ENCODE measurements at places on chromosomes 5 and 9. TPM values are rescaled to one million over a fixed set of nuclear protein-coding genes. Genes with fewer than 3 reads are reported as not detected.

DNA sequence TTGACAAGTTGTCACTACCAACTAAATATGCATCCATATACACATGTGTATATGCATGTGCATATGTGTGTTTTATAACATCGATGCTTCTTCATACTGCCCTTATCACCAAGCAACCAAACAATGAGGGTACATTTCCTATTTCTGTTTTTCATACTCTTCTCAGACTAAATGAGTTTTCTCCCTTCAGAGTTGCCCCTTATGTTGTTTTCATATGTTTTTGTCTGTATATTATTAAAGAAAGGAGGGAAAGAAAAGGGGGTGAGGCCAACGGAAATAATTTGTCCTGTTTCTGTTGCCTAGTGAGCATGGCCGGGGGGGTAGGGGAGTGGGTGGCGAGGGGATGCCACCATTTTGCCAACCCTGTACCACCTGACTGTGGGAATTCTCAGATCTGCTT, 28.8 kb upstream of the NFIB start:
- DNase-seq = no peak

DNA sequence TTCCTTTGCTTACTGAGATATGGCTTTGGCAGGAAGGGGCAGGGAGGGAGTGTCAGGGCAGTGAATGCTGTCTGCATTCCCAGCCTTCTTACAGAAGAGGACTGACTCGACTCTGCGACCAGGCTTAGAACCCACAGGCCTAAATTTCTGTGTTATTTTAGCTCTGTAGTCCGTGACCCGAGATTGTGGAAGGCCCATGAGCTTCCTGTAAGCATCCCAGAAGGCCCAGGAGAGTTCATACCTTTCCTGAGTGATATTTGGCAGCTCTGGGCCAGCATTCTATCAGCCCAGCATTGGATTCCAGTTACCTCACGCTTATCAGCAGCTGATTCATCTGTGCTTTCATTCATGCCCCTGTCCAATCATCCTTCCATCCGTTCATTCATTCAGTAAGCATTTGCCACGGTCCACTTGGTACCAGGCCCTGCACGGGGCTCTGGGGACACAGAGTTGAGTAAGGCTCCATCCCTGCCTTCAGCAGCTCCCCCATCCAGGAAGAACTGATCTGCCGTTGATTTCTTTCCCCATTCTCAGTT, 28.2 kb upstream of the RPL26L1 start:
- no peak for DNase-seq

WNK2 gene
- polyA plus RNA-seq = 80.4 TPM

DNA sequence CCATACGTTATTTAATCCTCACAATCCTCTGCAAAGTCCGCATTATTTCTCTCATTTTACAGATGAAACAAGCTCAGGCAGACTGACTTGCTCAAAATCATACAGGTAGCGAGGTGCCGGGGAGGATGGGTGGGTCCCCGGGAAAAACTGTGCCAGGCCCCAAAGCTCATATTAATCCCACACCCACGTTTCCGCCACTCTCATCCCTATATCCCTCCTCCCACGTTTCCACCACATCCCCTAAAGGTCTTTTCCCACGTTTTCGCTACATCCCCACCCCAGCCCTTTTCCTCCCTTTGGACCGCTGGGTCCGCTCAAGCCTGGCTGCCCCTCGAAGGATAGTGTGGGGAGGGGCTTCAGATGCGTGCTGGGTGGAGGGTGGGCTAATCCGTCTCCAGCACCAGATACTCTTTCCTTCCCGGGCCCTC, 434 bp upstream of the FSD1L start:
- DNase-seq = no peak

GRCh38 chr5:76615759-76616158, 7.4 kb downstream of the F2RL2 start:
- no peak for DNase-seq

- peak; percentile 48 for DNase-seq
Measured at GRCh38 chr9:27539479-27540441, 10.1 kb upstream of the MOB3B start.

FGF10 gene
- 5.7 TPM for polyA plus RNA-seq

Measured in large intestine (tissue), 12 donors.